EH (cell line): ENCODE measurements at places on chromosomes 6 and 20.

GRCh38 chr6:162371121-162371520, 356.4 kb downstream of the PRKN start:
- no peak for DNase-seq

DNA sequence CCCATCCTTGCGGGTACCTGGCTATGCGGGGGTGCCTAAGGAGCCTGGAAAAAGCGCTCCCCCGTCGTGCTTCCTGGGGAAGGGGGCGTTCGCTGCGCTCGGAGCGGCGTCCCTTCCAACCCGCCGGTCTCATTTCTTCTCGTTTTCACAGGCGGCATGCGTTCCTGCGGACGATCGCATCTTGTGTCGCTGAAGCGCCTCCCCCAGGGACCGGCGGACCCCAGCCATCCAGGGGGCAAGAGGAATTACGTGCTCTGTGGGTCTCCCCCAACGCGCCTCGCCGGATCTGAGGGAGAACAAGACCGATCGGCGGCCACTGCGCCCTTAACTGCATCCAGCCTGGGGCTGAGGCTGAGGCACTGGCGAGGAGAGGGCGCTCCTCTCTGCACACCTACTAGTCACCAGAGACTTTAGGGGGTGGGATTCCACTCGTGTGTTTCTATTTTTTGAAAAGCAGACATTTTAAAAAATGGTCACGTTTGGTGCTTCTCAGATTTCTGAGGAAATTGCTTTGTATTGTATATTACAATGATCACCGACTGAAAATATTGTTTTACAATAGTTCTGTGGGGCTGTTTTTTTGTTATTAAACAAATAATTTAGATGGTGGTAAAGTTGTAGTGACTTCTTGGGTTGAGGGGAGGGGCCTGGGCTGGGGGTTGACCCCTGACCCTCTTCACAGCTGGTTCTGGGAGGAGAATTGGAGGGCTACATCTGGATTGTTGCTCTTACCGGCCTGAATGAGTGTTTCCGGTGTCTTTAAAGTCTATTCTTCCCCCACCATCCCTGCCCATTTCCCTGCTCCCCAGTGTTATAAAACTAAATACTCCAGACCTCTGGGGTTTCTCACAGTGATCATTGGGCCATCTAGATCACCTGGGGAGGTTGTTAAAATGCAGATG, 1.1 kb downstream of the ID1 start:
- DNase-seq: peak; percentile 37

DNA sequence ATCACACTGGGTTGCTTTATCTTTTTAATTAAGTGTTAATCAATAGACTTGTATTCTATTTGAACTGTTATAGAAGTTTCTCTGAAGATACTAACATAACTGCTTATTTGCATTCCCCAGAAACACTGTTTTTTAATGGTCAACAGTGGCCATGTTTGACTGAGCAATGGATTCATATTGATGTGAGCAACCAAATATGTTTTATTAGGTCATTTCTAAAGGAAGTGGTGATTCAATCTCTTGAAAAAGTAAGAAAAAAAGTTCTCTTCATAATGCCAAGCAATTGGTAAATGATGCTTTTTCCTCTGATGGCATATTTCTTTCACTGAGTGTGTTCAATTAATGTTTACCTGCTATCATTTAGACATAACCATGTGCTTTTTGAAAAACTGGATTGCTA, 593.0 kb upstream of the CITED2 start:
- peak; percentile 41 for DNase-seq

- DNase-seq: peak; percentile 83
These were observed 20.7 kb upstream of the TRIM27 start for GRCh38 chr6:28944412-28944865.

DNA sequence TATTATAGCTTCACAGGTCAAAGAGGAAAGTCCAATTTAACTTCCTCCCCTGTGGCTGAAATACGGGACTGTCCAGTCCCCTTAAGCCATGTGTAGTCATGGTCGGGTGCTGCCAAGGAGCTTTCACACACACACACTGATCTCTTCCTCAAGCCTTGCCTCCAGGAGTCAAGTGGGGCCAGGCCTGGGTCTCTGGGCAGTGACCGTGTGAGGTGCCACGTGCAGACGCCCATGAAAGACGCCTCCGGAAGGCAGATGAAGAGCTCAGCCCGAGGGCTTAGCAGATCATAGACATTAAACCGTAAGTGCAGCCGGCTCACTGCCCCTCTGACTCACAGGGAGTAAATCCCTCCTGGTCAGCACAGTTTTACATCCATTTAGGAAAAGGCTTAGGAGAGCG, 4.2 kb downstream of the GABRR2 start:
- DNase-seq: peak; percentile 87

GRCh38 chr6:113719064-113719463, 138.1 kb upstream of the MARCKS start:
- peak; percentile 34 for DNase-seq

- no peak for DNase-seq
These were observed 84.9 kb upstream of the MLN start for GRCh38 chr6:33888664-33889200.

DNA sequence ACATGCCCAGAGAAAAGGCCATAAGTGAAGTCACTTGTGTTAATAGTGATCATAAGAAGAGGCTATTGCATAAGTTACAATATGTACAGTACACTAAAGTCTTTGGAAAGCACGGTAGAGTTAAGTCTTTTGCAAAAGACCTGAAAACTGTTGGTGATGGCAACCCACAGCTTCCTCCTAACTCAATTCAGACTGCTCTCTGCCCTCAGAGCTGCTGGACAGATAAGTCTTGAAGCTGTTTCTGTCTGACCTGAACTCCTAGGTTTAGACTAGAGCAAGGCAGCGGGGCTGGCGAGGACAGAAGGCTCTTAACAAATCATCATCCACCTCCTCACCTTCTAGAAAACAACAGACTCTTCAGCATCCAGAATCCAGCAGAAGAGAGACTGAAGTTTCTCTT, 125.4 kb downstream of the CD24 start:
- no peak for DNase-seq

DNA sequence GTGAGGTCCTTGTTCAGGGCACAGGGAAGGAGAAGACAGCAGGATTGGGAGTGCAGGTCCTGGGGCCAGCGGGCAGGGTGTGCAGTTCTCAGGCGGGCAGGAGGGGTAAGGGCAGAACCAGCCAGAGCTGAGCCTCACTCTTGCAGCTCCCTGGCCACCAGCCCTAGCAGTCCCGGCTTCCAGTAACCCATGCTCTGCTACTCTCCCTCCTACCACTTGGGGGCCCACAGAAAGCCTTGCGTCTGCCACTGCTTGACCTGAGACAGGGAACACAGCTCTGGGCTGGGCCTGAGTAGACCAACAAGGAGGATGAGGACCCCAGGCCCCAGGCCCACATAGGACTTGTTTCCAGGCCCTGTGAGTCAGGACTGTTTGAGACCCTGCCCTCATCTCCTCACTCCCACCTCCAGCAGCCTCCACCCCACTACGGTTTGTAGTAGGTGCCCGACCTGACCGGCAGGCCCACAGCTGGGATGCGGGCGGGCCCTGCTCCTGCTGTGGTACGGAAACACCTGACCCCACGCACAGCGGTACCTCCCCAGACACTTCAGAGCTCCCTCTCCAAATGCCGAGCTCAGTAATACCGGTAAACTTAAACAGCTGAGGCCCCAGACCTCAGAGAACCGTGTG, 39.2 kb downstream of the KCNK5 start:
- peak; percentile 11 for DNase-seq

DNA sequence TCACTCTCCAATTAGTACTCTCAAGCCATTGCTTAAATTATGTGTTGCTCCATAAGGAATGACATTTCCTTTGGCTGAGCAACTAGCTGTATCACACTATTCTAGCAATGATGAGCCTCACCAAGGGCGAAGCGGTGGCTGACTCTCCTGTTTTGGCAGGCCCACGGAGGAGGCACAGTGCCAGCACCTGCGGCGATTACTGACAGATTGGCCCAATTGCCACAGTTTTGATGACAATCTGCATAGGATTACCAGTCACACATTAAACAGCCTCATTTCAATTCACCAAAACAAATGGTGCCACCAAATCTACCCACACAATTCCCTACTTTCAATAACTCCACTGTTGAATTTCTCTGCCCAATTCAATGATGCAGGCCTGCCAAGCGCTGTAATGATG, 286.9 kb downstream of the PTPRK start:
- no peak for DNase-seq

DNA sequence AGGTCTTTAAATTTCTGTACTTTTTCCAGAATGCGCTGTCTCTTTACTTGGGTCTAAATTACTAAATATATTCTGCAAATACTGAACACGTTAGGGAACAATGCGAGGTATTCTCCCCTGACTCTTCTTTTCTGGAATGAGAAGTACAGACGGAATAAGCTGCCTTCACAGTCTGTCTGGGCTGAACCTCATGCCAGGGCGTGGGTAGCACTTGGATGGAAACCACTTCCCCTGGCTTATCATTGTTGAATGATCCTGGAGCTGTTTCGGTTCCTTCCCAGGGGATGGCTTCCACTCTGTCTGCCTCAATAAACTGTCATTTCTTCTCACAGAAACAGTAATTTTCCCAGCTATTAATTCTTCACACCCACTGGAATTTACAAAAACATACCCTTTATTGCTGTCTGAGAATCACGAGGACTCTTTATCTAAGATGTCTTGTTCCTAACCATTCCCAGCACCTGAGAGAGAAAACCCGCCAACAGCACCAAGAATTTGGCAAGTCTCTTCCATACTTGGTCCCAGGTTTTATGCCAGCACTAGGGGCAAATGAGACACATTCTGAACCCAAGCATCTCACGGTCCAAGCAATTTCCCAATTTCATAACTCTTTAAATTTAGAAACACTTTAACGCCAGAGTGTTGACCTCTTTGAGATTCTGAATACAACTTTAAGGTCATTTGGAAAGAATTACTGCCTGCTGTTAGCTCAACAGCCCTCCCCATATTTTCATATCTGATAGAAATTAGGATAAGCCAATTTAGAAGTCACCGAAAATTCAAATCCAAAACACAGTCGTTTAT, 43.2 kb upstream of the ADGRF5 start:
- DNase-seq: peak; percentile 26

- DNase-seq: no peak
These were observed 15.3 kb downstream of the PNLDC1 start for GRCh38 chr6:159815410-159815809.

DNA sequence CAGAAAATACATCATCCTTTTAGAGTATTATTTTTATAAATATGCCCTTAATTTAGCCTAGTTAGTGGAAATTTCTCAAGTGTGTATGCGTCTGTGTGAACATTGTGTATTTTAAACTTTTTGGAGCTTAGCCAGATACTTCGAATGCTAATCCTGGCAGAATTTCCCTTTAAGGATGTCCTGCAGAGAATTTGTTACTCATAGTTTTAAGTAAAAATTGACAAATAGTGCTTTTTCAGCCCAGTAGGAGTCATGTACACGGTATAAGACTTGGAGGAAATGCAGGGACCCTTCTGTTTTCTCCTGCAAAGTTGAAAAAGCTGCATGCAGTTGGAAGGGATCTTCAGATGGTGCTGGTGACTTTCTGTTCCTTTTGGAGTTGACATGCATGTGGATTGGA, at the start of gene FHL5:
Gene FHL5 (plus strand): TSS at position 243 of the 400 bp plus-strand sequence. CDS start 40,486 bp downstream, outside the sequence.
- DNase-seq: no peak

DNA sequence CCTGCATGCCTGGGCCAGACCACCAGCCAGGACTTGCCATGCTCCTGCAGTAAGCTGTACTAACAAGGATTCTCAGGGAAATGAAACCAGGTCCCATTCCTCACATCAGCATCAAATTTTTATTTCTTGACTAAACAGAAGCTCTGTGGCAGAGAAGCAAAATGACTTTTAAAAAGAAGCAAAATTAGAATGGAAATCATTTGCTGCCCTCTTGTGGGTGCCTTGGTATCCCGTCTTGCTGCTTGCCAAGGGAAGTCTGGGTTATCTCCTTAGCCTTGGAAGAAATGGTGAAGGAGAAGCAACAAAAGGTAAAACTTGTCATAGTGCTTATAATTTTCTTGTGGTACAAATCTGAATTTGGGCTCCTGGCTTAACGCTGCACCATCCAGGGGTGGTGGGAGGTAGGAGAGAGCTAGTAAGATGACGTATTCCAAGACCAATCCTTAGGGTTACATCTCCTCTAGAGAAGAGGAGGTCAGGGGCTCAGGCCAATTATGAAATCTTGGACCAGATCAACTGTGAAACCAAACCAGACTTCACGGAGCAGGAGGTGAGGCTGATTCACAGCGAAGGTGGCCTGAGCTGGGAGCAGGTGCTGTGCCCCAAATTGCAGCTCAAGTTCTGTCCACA, 107.5 kb downstream of the FAXC start:
- DNase-seq: peak; percentile 30

DNA sequence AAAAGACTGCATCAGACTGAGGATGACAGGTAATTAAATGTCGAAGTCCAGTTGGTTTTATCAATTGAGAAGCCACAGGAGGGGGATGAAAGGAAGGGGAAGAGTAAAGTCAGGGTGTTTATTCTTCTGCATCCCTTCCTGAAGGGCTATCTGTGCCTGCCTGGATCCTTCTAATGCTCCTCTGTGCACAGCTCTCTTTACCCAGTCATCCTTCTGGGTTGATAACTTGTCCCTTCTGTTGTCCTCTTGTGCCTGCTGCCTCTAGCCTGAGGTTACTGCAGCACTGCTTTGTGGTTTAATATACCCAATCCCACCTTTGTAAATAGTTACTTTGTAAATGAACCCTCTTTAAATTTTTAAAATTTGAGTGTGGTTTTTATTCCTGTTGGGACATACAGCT, 1127.3 kb downstream of the EPHA7 start:
- no peak for DNase-seq

- no peak for DNase-seq
These were observed 163.3 kb upstream of the MARCKS start for GRCh38 chr6:113693851-113694250.

- no peak for DNase-seq
These were observed 2.9 kb downstream of the CHRNA4 start for GRCh38 chr20:63357921-63358905.

- DNase-seq: peak; percentile 46
These were observed 4.2 kb upstream of the BMP6 start for GRCh38 chr6:7721649-7722048.

DNA sequence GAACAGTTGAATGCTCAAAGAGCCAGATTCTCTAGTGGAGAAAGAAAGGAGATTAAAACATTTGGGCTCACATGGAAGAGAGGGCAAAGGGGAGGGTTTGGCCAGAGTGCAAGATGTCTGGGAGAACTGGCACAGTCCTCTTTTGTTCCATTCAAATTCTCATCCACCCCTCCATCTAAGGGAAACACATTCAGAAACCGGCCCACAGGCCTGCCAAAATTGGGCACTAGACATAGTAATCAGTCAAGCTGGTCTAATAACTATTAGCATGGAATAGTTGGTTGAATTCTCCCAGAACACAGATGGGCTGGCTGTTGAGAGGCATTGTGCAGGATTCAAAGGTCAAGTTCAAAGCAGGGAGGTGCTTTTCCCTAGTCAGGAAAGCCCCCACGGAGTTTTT, 341.4 kb upstream of the IRAK1BP1 start:
- DNase-seq: no peak

- DNase-seq: no peak
These were observed 17.9 kb downstream of the NCR2 start for GRCh38 chr6:41353333-41353732.

GRCh38 chr20:31908016-31908415, 37.6 kb downstream of the TTLL9 start:
- no peak for DNase-seq

DNA sequence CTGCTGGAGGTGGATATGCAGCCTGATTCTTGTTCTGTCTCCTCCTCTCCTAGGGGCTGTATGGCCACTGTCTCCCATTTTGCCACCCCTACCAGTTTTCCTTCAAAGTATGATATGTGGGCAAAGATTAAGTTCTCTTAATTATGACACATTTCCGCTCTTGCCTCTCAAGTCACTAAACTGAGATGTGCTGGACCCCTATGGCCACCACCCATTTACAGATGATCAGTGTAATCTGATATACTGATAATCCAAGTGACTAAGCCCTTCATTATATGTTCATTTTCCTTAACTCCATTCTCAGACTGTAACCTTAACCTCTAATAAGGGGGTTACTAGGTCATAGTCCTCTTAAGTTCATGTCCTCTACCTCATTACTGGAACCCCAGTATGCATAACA, 711 bp upstream of the C20orf141 start:
- peak; percentile 39 for DNase-seq
